ENCODE measurements at places on chromosomes 4 and X. TPM values are rescaled to one million over a fixed set of nuclear protein-coding genes. Genes with fewer than 3 reads are reported as not detected.

ENPEP gene
- not detected for polyA plus RNA-seq

CLNK gene
- 1.2 TPM for polyA plus RNA-seq

SULT1E1 gene
- not detected for polyA plus RNA-seq

EDA2R gene
- polyA plus RNA-seq = not detected

HPGDS gene
- not detected for polyA plus RNA-seq

GIMD1 gene
- not detected for polyA plus RNA-seq

GAB3 gene
- polyA plus RNA-seq = 4.1 TPM
